WTC11 (cell line): ENCODE measurements at places on chromosomes 11 and 22. TPM values are rescaled to one million over a fixed set of nuclear protein-coding genes. Genes with fewer than 3 reads are reported as not detected.

GRCh38 chr11:43819926-43820325 lies 60.7 kb upstream of the ALKBH3 start:
- H3K4me1 ChIP-seq: peaks cover 6% of the 10 kb centered on the region; the same call in 1 of the 2 replicates
- H3K27ac ChIP-seq: peak overlapping the region; percentile 19
- DNase-seq: no peak
- no peak overlapping the region for H3K4me3 ChIP-seq

DNA sequence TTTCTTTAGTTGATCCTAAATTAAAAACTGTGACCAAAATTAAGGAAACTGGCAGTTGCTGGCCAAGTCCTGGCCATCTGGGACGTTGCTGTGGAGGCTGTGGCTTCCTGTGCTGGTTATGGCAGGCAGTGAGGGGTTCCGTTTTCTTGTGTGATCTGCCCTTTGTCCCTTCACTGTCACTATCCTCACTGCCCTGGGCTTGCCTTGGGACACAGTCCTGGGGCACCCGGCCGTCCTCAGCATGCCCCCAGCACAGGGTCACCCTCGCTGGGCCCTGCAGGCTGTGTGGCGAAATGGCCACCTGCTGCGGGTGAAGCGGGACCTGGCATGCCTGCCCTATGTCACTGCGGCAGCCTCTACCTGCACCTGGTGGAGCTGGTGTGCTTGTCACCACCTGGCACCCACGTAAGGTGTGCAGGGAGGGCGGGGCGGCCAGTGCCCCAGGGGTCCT lies 52.5 kb upstream of the SLC22A12 start:
- H3K27ac ChIP-seq: no peak overlapping the region
- DNase-seq: no peak
- H3K4me1 ChIP-seq: peaks cover 8% of the 10 kb centered on the region
- H3K36me3 ChIP-seq: peaks cover 5% of the 10 kb centered on the region; the same call in 1 of the 2 replicates
- H3K27me3 ChIP-seq: peaks cover 15% of the 10 kb centered on the region
- no peak overlapping the region for H3K4me3 ChIP-seq

DNA sequence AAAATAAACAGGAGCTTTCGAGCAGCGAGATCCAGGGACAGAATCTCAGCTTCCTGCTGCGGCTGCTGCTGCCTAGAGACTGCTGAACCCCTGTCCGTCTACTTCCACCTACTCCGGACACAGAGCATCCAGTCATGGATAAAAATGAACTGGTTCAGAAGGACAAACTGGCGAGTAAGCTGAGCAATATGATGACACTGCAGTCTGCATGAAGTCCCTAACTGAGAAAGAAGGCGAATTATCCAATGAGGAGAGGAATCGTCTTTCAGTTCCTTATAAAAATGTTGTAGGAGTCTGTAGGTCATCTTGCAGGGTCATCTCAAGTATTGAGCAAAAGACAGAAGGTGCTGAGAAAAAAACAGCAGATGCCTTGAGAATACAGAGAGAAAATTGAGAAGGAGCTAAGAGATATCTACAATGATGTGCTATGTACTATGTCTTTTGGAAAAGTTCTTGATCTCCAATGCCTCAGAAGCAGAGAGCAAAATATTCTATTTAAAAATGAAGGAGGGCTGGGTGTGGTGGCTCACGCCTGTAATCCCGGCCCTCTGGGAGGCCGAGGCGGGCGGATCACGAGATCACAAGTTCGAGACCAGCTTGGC lies 11.1 kb upstream of the MS4A2 start:
- H3K4me3 ChIP-seq: no peak overlapping the region
- H3K36me3 ChIP-seq: peaks cover 7% of the 10 kb centered on the region
- peaks cover 6% of the 10 kb centered on the region for H3K4me1 ChIP-seq
- DNase-seq: no peak
- H3K27me3 ChIP-seq: no peaks in the 10 kb centered on the region

The ZFP91 gene
- 27.0 to 29.0 TPM (median 28.1 TPM) in 3 replicates for total RNA-seq

The NTM gene
- total RNA-seq: 11.5 to 16.4 TPM (median 14.5 TPM) in 3 replicates
